ENCODE measurements at places on chromosomes 4 and X.

- peak; percentile 1 for DNase-seq
These were observed 261.1 kb upstream of the PLCXD1 start for GRCh38 chrX:19912-20571.

DNA sequence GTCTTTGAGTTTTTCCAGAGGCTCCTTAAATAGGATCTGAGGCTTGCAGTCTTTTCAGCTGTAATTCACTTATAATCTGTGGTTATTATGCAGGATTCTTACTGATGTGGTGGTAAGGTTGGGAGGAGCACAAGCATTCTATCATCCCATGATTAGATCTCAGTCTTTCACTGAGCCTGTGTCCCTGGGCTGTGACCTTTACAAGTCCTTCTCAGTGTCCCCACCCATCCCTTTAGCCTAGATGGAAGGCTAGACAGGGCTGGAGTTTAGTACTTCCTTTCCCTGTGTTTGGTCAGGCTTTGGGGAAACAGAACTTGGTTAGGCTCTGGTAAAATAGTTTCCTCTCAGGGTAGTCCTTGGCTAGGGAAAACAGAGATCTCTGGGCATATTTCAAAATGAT is 17.1 kb upstream of the NKAP start:
- no peak for DNase-seq

DNA sequence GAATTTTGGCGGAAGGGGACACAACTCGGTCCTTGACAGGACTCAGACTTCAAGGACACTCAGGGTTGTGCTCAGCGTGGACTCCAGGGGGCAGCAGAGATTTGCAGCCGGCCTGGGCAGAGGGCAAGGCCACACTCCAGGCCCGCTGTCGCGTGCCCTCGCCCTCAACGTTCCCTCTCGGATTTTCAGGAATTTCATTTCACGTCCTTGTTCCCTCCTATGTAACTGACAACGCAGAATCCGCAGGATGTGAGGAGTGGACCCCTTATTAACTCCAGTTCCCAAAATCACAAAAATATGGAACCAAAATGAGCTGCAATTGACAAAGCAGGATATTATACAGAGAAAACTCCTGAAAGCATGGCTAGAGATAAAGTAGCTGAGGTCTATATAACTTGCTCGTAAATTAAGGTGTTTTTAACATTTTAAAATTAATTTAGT is 21.0 kb upstream of the DCTD start:
- peak; percentile 22 for DNase-seq

GRCh38 chr4:110808351-110808878 is 185.5 kb upstream of the PITX2 start:
- DNase-seq, result peak; percentile 53

DNA sequence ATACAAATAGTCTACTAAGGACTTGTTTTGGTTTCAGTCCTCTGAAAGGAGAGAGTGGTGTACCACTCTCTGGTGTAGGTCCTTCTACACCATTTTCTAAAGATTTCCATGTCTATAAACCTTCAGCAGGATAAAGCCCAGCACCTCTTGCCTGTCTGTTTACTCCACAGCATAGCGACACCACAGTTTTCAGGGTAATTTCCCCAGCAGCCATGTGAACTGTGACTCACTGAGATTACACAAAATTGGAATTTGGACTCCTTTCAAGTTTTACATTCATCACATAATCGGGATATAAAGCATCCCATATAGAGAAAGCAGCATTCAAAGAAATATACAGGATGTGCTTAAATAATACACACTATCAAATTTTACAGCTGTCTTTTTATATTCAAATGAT is 229.6 kb downstream of the PRDM5 start:
- DNase-seq, result peak; percentile 79

DNA sequence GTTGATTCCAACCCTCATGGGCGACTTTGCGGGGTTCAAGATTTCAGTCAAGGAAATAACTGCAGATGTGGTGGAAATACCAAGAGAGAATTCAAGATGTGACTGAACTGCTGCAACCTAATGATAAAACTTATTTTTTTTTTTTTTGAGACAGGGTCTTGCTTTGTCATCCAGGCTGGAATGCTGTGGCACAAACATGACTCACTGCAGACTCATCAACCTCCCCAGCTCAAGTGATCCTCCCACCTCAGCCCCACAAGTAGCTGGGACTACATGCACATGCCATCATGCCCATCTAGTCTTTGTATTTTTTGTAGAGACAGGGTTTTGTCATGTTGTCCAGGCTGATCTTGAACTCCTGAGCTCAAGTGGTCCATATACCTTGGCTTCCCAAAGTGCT is 19.5 kb upstream of the WDFY3 start:
- peak; percentile 49 for DNase-seq

GRCh38 chr4:158316264-158316663 is 106.0 kb downstream of the TMEM144 start:
- DNase-seq, result no peak

DNA sequence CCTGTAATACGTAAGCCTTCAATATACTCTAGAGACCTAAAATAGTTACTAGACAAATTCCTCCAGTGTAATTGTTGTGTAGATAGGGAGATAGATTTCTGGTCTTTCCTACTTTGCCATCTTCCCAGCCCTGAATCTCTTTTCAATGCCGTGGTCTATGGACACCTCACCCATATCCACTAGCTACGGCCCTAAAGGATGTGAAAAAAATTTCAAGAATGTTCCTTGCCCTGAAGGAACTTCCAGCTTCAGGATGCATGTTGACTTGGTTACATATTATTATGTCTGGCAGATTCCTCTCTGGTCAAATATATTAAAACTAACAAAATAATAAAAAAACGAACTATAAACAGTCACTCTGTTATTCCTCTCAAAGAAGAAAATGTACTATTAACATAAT is 52.4 kb upstream of the TSPAN5 start:
- DNase-seq, result peak; percentile 58

GRCh38 chr4:27215220-27215826 is 354.7 kb downstream of the STIM2 start:
- no peak for DNase-seq

DNA sequence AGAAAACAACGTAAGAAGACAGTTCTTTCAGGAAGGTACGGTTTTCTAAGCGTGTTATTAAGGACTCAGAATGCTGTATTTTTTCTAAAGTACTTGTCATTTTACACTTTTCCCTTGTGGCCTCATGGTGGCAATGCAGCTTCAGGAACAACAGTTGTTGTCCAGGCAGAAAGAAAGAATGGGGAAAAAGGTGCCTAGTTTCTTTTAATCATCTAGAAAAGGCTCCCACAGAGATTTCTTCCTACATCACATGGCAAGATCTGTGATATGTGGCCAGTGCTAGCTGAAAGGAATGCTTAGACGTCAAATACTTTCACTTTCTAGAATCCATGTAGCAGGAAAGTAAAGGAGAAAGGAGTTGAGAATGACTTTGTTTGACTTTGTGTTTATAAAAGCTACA is 49.0 kb upstream of the TRAM1L1 start:
- DNase-seq, result peak; percentile 77

GRCh38 chr4:171834640-171835039 is 21.4 kb downstream of the GALNTL6 start:
- DNase-seq, result no peak

GRCh38 chr4:98101988-98102387 is 41.3 kb downstream of the STPG2 start:
- DNase-seq, result no peak

DNA sequence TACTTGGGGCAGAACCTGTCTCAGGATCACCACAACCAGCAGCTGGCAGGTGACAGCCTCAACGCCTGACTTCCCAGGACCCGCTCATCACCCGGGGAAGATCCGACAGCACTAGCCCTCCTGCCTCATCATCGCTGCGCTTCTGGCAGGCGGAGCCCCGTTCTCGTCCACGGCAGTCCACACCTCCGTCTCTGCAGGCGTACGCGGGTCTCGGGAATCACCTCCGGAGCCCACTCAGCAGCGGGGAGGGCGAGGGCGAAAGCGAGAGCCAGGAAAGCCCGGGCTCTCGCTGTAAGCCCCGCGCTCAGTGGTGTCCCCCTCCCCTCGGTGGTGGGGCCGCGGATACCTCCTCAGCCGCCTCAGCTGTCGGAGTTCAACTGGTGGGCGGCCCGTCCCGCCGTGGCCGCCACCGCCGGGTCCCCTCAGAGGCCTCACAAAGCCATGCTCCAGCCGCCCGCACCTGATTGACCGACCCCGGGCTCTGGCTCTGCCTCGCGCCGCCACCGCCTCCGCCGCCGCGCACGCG is 518 bp upstream of the CNKSR2 start:
- DNase-seq, result peak; percentile 2

- no peak for DNase-seq
These were observed 3.5 kb downstream of the ZAR1 start for GRCh38 chr4:48493452-48494100.

GRCh38 chr4:156815717-156816359 is 155.8 kb downstream of the PDGFC start:
- no peak for DNase-seq

DNA sequence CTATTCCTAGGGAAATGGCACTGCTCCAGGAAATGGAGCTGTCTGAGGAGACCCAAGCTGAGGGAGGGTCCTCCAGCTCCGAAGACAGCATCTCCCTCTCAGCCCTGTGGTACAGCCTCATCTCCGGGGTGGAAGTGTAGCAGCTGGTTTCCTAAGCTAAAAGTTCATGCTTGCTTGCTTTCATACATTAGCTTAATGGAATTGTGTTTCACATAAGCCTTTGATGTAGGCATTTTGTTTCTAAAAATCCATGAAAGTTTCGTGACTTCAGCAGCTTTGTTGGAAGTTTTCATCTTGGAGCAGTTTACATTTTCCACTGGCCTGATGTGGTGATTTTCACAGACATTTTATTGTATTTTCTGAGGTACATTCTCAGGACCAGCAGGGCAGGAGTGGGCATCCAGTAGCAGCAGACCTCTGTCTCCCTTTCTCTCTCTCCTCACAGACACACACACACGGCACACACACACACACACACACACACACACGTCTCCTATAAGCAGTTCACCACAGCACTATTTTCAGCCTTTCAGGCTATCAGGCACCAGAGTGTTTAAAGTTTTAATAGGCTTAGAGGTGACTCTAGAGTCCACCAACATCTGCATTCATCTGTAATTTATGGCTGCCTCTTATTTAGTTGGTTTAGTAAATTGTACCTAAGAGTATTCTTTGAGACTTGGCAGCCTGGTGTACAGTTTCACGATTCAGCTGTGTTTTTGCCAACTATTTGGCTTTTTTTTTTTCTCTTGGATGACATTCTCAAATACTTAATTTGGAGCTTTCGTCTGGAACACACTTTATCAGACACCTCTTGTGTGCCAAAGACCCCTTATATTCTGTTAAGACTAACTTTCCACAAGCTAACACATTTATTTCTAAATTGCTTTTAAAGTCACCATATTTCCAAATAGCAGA is 225.8 kb upstream of the SFRP2 start:
- no peak for DNase-seq

GRCh38 chrX:131572372-131573014 is 28.6 kb downstream of the OR13H1 start:
- DNase-seq, result no peak

- no peak for DNase-seq
These were observed 1046.5 kb downstream of the FAT4 start for GRCh38 chr4:126361287-126361686.

- no peak for DNase-seq
These were observed 66.5 kb upstream of the TTC29 start for GRCh38 chr4:147012059-147012707.

DNA sequence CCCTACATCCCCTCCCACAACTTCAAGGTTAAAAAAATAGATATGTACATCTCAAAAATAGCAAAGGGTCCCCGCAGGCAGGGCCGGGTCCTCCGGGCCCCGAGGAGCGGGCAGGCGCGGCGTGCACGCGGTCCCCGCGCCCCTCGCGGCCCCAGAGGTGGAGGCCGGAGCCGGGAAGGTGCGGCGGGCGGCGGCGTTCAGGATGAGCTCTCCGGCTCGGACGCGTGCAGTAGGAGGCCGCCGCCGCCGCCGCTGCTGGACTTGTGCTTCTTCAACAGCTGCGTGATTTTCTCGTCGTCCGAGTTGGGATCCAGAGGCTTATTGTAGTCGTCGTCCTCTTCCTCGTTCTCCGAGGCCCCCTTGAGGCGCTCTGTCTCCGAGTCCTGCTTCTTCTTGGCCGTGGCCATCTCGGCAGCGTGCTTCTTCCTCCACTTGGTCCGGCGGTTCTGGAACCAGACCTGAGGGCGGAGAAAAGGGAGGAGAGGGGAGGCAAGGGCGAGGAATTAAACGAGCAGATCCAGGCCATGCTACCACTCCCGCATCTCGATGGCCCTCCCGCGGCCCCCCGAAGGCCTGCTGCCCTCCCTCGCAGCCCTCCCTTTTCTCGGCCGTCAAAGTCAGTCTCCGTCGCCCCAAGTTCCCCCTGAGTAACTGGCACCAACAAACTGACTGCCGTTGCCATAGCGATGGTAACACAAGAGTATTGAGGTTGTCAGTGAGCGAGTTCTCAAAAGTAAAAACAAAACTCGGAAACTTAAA is 5.8 kb downstream of the NKX6-1 start:
- no peak for DNase-seq

GRCh38 chr4:151114986-151115385 is 15.6 kb downstream of the RPS3A start:
- DNase-seq, result no peak

DNA sequence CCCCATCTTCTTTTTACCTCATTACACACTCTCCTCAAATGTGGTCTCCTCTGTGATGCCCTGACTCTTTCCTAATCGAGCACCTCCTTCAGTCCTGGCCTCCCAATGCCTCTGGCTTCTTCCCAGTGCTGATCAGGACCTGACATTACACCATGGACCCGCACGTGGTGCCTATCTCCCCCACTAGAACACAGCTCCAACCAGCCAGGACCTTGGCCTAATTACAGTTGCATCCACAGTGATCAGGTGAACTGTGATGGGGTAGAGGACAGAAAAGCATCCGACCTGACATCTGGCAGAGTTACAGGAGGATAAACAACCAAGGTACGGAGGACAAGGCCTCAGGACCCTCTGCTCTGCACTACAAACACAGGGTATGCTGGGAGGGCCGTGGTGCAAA is 12.4 kb downstream of the LYAR start:
- no peak for DNase-seq

DNA sequence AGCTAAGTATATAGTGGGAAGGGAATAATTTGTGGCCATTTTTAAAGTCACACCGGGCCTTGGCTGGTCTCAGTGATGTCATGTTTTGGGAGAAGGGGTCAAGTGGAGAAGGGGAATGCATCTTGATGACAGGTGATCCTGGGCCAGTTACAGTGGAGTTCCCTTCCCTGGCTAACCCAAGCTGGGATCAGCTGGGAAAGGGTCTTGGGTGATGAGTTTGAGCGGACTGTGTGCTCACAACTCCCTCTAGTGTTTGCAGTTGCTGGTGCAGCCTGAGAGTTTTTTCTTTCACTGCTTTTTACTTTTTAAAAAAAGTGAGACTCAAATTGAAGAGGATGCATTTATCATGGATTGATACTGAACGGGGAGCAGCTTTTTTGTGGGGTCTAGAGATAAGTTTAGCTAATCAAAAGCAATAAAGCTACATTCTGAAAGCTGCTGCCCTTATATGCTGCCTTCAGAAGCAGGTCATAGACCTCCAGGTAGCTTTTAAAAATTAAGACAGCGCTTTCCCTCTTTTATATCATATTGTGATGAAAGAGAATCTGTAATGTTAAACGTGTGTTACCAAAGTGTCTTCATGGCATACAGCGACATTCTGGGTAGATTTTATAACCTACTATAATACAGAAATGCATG is 164.7 kb downstream of the DCLK2 start:
- no peak for DNase-seq

GRCh38 chr4:8198906-8199593 is at the start of gene SH3TC1:
Gene SH3TC1, plus strand, starts transcription at chr4:8199290. Its CDS starts 5,905 bp downstream, at chr4:8205195.
- DNase-seq, result peak; percentile 92

All from NCI-H226 (cell line).